HFFc6 (cell line): ENCODE measurements at places on chromosomes 1 and 21. TPM values are rescaled to one million over a fixed set of nuclear protein-coding genes. Genes with fewer than 3 reads are reported as not detected.
A peak's percentile ranks its signal among the peaks of the same experiment; 100 is the strongest.

GRCh38 chr1:13836136-13836535 is 136.1 kb downstream of the PRDM2 start:
- no peak overlapping the region for H3K4me3 ChIP-seq
- H3K36me3 ChIP-seq = no peaks in the 10 kb centered on the region
- H3K27ac ChIP-seq = no peak overlapping the region
- no peaks in the 10 kb centered on the region for H3K4me1 ChIP-seq
- peaks cover 4% of the 10 kb centered on the region for H3K27me3 ChIP-seq

- no peaks in the 10 kb centered on the region for H3K4me1 ChIP-seq
- H3K27ac ChIP-seq = no peak overlapping the region
- no peak for DNase-seq
- H3K36me3 ChIP-seq = no peaks in the 10 kb centered on the region
Observed at GRCh38 chr21:31201548-31201947, 142.5 kb downstream of the TIAM1 start.

GRCh38 chr1:49337251-49337650 is 560.6 kb upstream of the BEND5 start:
- no peak overlapping the region for H3K27ac ChIP-seq
- H3K4me3 ChIP-seq = no peak overlapping the region
- no peaks in the 10 kb centered on the region for H3K36me3 ChIP-seq
- no peak for DNase-seq
- no peaks in the 10 kb centered on the region; the same call in 1 of the 2 replicates for H3K27me3 ChIP-seq

DNA sequence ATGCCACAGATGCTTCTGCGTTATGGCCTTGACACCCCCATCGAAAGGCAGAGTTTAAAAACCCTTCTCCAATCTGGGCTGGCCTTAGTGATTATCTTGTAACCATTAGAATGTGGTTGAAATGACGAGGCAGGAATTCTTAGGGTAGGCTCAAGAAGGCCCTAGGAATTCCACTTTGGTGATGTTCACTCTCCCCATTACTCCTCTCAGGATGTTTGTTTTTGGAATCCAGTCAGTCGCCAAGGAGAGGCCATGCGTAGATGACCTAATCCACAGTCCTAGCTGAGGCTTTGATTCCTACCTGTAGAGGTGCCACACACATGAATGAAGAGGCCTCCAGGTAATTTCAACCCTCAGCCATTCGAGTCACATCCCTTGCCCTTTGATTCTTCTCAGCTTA is 318.2 kb downstream of the NEGR1 start:
- peaks cover 8% of the 10 kb centered on the region; the same call in 1 of the 2 replicates for H3K4me1 ChIP-seq
- H3K27me3 ChIP-seq = no peaks in the 10 kb centered on the region
- H3K4me3 ChIP-seq = no peak overlapping the region
- DNase-seq = peak; percentile 9

DNA sequence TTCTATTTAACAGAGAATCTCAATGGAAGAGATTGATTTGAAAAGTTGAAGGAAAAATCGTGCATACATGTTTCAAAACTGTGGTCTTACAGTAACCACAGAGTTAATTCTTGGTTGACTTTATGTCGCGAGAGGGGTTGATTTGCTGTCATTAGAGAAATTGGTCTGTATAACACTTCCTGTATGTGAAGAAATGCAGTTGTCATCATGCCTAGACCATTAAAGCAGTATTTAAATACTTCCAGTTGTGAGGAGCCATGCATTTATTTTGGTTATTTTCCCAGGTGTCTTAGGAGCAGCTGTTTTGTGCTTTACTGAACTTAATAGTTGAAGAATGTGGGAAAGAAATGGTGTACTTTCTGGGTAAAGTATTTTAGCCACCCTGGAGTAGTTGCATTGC is 76.2 kb downstream of the NFIA start:
- no peaks in the 10 kb centered on the region for H3K36me3 ChIP-seq
- H3K27ac ChIP-seq = no peak overlapping the region
- H3K27me3 ChIP-seq = no peaks in the 10 kb centered on the region; the same call in 1 of the 2 replicates
- H3K4me3 ChIP-seq = no peak overlapping the region
- DNase-seq = no peak

The KRTAP19-1 gene
- total RNA-seq = not detected in 3 replicates

GRCh38 chr1:28290851-28291250 is 31.5 kb downstream of the SESN2 start:
- no peak for DNase-seq
- H3K4me1 ChIP-seq = no peaks in the 10 kb centered on the region
- no peak overlapping the region for H3K4me3 ChIP-seq
- no peaks in the 10 kb centered on the region for H3K36me3 ChIP-seq

DNA sequence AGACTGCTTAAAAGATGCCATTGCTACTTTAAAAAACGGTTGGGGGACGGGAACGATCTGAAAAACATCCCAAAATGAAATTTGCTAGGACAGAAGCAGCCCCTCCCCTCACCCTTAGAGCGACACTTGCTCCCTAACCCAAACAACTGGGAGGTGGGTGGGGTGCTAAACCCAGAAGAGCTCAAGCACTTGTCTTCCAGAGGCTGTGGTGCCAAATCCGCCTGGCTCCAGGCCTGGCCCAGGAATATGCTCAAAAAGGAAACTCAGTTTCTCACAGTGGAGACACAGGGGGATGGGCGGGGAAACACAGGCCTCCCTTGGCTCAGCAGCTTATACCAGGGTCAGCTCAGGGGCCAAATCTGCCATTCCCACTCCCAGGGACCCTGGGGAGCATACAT is 644 bp upstream of the PBXIP1 start:
- H3K36me3 ChIP-seq = no peaks in the 10 kb centered on the region
- H3K27me3 ChIP-seq = peaks cover 12% of the 10 kb centered on the region
- peak overlapping the region; percentile 97 for H3K27ac ChIP-seq
- no peak for DNase-seq

The PHLDA3 gene
- total RNA-seq = 101 to 118 TPM (median 117 TPM) in 3 replicates

The C1orf53 gene
- 21.8 to 25.0 TPM (median 24.8 TPM) in 3 replicates for total RNA-seq

The PLXNA2 gene
- 19.6 to 29.7 TPM (median 20.7 TPM) in 3 replicates for total RNA-seq

DNA sequence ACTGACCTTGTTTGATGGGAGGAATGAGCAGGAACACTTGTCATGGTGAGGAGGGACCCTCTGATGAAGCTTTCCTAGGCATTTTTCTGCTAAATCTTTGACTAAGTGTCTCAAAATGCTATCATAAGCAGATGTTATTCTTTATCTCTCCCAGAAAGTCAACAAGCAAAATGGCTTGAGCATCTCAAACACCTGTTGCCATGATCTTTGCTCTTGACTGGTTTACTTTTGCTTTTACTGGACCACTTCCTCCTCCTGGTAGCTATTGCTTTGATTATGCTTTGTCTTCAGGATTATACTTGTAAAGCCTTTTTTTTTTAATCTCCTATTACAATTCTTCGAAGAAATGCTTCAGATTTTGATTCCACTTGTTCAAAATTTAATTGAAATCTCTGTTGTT is 157.4 kb downstream of the GPR52 start:
- no peaks in the 10 kb centered on the region for H3K4me1 ChIP-seq
- no peak for DNase-seq
- no peak overlapping the region for H3K4me3 ChIP-seq
- no peak overlapping the region for H3K27ac ChIP-seq

DNA sequence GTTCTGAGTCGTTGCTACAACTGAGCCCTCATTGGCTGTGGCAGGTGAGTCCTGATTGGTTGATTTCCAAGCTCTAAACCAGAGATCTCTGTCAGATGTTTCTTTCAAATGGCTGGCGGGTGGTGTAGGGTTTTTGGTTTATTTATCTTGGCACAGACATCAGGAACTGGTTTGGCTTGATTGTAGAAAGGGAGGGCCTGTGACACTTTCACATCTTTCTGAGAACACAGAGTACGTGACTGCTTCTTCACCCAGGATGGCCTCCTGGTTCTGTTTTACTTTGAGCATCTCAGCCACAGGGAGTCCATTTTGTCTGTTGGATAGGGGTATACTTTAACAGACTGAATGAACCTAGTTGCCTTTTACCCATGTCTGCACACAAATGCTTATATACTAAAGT is 89.4 kb upstream of the GPR52 start:
- H3K4me1 ChIP-seq = no peaks in the 10 kb centered on the region
- H3K4me3 ChIP-seq = no peak overlapping the region
- no peaks in the 10 kb centered on the region for H3K27me3 ChIP-seq
- H3K36me3 ChIP-seq = no peaks in the 10 kb centered on the region
- DNase-seq = no peak
